ENCODE measurements at places on chromosomes 4 and X.

DNA sequence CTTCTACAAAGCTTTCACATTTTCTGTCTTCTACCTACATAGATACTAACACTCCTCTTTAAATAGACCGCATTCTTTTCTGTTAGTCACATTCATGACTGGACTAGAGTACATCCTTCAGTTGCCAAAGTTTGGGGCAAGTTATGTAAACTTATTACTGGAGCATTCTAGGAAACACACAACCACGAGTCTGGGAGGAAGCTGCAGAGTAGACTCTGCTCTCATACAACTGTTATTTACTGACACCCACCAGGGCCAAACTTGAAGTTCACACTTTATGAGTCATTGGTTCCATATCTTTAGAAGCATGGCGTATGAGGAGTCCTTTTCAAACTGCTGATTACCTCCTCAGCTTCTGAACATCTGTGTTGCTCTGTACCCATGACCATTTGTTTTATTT, 87.0 kb downstream of the RNF150 start:
- DNase-seq = no peak

DNA sequence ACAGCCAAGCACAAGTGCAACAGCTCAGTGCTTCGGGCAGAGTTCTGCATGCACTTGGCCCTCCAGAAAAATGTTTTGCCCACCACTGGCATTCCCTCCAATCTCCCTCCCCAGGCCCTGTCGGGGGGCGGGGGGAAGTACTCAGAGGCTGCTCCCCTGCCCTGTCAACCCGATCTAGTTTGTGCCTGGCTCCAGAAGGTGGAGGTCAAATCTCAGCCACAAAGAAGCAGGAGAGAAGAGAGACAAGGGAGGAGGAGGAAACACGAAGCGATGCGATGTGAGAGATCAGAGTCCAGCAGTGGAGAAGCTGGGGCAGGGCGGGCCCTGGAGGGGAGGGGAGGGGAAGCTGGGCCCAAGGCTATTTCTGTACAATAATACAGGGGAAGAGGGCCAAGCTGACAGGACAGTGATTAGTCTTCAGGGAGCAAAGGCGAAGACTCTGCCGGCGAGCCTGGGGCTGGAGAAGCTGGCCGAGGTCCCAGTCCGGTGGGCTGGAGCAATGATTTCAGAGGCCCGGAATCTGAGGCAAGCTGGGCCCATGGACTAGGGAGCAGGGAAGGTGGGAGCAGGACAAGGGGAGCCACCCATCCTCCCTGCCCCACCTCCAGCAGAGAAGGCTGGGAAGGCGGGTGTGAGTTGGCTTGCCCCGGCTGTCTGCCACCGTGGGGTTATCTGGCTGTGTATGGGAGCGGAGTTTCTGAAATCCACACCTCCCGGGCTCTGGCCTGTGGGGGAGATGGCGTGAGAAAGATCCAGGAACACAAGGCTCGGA, 167.1 kb downstream of the EFNB1 start:
- no peak for DNase-seq

GRCh38 chr4:139027776-139028175, 12.2 kb downstream of the NOCT start:
- no peak for DNase-seq

GRCh38 chrX:50081282-50081889, 119.4 kb downstream of the AKAP4 start:
- DNase-seq = no peak

DNA sequence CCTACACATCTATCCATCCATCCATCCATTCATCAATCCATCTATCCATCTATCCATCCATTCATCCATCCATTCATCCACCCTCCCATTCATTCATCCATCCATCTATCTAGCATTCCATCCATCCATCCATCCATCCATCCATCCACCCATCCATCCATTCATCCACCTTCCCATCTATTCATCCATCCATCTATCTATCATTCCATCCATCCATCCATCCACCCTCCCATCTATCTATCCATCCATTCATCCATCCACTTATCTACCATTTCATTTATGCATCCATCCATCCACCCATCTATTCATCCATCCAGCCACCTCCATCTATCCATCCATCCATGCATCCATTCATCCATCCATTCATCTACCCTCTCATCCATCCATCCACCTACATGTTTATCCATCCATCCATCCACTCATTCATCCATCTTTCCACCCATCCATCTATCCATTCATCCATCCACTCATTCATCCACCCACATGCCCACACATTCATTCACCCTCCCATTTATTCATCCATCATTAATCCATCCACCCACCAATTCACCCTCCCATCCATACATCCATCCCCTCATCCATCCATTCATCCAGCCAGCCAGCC, 258.5 kb downstream of the CRLF2 start:
- no peak for DNase-seq

- peak; percentile 6 for DNase-seq
Observed at GRCh38 chr4:2793586-2794485, 951 bp downstream of the SH3BP2 start.

GRCh38 chr4:175427751-175428150, 384.3 kb downstream of the GPM6A start:
- no peak for DNase-seq

GRCh38 chr4:187415231-187415630, 580.3 kb upstream of the ZFP42 start:
- DNase-seq = no peak

- no peak for DNase-seq
Observed at GRCh38 chr4:162935214-162935613, 231.5 kb downstream of the NAF1 start.

GRCh38 chrX:111778591-111778990, 97.4 kb upstream of the TRPC5OS start:
- DNase-seq = no peak

GRCh38 chrX:72078411-72078810, 53.3 kb downstream of the RTL5 start:
- DNase-seq = no peak

DNA sequence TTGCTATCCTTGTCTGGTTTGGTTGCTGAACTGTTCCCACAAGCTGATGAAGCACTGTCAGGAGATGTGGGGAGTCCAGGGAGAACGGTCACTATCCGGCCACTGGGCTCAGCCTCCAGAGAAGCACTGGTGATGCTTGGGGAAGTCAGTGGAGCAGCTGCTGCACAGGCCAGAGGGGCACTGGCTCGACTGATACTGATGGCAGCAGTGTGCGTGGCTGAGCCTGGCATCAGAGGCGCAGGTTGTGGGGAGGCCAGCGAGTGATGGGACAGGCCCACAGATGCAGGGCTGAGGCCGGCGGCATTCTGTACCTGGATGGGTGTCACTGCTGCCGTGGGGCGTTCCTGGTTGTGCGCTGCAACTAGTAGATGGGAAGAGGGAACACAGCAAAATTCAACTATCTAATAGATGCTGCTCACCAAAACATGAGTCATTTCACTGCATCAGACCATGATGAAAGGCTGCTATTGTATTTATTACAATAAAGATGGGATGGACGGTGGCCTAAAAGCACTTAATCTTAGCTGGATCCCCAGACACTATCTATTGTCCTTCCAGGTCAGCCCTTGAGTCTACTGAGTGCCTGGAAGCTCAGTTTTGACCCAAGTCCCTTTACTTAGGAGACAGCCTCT, 106.3 kb upstream of the CBR4 start:
- DNase-seq = no peak

DNA sequence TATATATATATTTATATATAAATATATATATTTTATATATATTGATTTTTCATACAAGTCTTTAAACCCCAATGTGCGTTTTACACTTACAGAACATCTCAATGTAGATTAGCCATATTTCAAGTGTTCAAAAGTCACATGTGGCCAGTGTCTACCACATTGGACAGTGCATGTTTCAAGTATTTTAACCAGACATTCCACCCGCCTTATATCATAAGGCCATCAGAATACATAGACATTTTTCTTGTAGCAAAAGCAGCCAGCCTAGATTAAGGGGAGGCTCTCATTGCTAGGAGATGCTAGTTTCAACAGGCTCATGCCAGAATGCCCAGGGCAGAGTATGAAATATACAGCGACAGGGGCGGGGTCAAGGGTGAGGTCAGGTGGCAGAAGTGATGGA, 202.0 kb downstream of the NR3C2 start:
- DNase-seq = no peak

DNA sequence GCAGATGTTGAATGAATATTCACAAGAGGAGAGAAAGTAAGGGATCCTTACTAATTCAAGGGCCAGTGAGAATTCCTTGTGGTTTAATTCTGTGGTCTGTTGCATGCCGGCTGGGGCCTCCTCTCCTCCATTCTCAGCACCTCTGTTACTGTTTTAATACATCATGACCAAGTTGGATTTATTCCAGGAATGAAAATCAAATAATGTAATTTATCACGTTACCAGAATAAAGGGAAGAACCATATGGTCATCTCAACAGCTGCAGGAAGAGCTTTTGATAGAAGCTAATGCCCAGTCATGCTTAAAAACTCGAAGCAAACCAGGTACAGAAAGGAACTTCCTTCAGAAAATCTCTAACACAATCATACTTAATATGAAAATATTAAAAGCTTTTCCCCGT, 54.1 kb downstream of the GRK4 start:
- no peak for DNase-seq

GRCh38 chr4:140115140-140115539, 38.8 kb downstream of the MAML3 start:
- no peak for DNase-seq

- no peak for DNase-seq
Observed at GRCh38 chr4:137946453-137947174, 295.5 kb downstream of the SLC7A11 start.

DNA sequence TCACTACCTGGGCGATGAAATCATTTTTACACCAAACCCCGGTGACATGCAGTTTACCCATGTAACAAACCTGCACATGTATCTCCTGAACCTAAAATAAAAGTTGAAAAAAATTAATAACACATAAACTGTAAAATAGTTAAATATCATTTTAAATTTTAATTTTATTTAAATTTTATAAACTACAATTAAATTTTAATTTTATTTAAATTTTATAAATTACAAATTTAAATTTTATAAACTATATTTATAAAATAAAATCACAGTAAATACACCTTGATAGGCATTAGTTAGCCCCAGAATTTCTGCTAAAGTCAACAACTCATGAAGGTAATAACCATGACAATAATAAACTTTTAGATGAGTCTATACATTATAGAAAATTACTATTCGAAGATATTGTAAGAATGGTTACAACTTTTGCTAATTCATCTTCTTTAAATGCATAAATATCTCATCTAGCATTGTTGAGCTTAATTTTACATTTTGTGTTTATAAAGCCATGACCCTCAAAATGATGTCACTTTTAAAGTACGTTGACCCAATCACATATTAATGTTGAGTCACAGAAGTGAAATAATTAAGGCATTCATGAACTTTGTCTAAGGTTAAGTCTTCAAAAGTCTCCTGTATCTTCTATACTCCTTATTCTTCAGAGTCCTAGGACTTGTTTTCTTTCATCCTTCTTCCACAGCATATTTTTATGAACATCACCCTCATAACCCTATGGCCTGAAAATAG, 755.8 kb upstream of the LCORL start:
- no peak for DNase-seq

DNA sequence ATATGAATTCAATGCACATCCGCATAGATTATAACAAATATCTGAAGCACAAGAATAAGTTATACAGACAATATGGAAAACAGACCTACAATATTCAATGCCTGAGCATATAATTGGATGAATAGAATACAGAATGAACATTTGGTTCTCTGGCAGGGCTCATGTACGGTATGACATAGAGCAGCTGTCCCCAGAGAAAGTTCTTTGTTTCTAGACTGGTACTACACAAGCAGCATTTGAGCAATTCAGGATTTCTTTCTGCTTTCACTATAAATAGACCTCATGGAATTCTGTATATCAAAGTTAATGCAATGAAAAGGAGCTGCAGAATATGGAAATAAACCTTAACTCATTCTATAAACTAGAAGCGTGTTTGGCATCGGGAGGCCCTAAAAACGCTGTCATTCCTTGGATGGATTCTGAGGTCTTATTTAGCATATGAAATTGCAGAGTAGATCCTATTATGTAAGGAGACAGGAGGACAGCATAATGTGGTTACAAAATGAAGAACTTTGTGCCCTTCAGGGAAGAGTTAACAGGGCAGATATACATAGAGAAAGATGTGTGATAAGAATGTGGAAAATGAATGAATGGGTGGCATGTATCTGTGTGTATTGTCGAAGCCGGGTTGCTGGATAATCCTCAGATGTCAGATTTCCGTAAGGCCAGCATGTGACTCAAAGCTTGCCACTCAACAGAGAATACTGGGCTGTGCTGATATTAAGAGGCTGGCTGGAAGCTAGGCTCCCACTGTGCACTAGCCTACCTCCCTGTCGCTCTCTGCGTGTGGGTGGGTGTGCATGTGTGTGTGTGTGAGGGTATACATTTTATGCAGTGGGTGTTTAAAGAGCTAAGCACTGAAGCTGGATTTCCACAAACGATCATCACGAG, 103.3 kb upstream of the SLC4A4 start:
- DNase-seq = no peak

DNA sequence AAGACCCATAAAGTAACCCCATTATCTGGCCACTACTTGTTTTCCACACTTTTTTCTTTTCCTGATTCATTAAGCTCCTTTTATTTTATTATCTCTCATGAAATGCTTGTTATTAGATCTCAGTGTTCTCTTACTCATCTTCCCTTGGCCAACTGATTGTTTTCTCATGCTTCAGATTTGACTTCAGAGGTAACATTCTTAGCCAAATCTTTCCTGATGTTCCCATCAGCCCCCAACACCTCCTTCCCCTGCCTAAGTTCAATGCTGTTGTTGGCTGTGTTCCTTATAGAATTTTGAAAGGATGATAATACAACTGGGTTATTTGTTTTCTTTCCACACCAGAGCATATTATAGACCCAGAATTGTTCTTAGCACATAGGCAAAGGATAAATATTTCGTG, 75.6 kb downstream of the BMPR1B start:
- no peak for DNase-seq

- DNase-seq = no peak
Observed at GRCh38 chrX:75337525-75337924, 63.6 kb downstream of the UPRT start.

DNA sequence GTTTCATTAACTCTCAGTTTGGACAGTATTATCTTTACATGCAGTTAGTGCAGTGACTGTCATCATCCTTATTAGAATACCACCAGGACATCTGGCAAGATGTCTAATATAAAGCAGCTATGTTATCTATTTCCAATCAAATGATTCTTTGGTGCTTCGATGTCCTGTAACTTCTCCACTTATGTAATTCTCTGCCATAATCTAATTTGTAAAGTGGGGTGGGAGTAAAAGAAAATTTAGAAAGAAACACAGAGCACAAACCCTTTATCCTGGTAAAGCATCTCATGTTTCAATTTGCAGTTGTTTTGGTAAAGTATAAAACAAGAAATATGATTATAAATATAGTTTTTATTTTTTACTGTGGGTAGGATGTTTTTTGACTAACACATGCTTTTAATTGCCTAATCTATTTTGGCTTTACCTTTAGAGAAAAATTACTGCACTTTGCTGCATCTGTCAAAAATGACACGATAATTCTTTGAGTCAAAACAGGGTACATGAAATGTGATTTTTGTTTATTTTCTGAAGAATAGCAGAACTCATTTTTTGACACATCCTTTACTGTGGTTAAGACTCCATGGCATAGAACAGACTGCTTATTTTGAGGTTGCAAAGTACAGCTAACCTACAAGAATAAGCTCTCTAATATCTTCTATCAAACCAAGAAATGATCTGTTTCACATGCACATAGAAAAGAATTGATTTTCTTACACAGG, 382.9 kb downstream of the RPA4 start:
- no peak for DNase-seq

- no peak for DNase-seq
Observed at GRCh38 chrX:369563-370101, 17.1 kb downstream of the PPP2R3B start.

GRCh38 chr4:67558493-67558892, at the start of gene STAP1:
TSS of gene STAP1 (plus strand) at chr4:67558727. CDS start at chr4:67558810, 83 bp downstream.
- DNase-seq = no peak

- DNase-seq = no peak
Observed at GRCh38 chrX:38940547-38940946, 139.3 kb downstream of the MID1IP1 start.

Measured in NCI-H1048 (cell line).